ENCODE measurements at places on chromosomes 3 and 15.

DNA sequence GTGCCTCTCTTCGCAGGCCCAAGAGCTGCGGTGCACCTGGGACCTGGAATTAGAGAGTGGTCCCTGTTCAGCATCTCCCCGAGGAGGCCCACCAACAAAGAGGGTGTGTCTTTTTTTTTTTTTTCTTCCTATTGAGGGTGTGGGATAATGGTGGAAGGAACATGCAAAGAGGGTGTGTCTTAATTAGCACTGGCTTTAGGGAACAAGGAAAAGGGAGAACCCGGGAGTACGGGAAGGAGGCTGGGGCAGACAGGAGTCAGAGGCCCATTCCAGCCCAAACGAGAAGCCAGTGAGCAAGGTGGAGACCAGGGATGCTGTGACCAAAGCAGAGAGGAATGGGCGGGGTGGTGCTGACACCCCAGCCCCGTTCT is 429 bp upstream of the LOXL1 start:
- DNase-seq, result no peak

DNA sequence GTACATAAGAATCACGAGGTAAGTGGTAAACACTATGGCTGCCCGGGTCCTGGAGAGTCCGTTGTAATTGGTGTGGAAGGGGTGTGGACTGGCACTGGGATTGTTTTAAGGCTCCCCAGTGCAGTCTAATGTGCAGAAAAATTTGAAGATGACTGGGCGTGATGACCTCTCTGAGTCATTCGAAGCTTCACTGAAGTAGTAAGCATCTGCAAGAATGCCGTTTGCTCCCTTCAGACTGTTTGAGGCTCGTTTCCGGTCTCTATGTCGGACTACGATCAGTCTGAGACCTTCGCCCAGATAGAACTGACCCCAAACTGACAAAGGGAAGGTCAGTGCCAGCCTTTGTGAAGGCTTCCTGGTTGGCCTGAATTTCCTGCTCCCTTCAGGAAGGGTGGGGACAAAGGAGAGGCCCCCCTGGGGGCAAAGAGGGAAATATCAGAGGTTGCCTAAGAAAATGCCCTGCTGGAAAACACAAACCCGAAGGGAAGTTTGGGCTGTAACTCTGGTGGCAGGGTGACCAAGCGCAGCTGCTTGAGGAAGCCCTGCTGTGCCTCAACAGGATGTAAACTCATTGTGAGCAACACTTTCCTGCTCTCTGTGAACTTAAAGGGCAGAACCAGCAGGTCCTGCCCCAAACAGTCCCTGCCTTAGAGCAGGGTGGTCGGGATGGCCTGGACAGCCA is 34.6 kb downstream of the BTD start:
- no peak for DNase-seq

DNA sequence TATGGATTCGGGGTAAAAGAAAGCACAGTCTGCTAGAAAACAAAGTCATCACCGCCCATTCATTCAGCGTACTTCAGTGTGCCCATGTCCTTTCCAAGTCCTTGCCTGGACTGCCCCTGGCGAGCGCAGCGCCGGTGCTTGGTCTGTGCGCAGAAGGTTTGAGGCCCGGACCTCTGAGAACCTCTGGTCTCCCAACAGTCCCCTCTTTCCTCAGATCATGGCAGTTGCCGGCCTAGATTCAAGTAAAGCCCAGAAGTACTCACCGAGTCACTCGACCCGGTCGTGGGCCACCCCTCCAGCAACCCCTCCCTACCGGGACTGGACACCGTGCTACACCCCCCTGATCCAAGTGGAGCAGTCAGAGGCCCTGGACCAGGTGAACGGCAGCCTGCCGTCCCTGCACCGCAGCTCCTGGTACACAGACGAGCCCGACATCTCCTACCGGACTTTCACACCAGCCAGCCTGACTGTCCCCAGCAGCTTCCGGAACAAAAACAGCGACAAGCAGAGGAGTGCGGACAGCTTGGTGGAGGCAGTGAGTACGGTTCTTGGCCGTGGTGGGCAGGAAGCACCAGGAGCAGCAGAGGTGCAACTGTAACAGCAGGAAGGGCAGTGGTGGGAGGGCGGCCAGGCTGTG is 36.3 kb downstream of the CHDH start:
- DNase-seq, result no peak

- DNase-seq, result peak; percentile 30
These were observed 897 bp upstream of the TLE3 start for GRCh38 chr15:70098461-70099166.

- DNase-seq, result no peak
These were observed 1004.9 kb downstream of the FHIT start for GRCh38 chr3:60246361-60246760.

GRCh38 chr3:63450634-63451363 is 172.7 kb downstream of the SYNPR start:
- no peak for DNase-seq

DNA sequence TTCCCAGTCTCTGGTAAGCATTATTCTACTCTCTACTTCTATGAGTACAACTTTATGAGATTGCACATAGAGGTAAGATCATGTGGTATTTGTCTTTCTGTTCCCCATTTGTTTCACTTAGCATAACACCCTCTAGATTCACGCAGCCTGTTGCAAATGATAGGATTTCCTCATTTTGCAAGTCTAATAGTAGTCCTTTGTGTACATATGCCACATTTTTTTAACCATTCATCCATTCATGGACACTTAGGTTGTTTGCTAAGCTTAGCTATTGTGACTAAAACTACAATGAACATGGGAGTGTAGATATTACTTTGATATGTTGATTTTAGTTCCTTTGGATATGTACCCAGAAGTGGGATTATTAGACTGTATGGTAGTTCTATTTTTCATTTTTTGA is 717.9 kb upstream of the ALCAM start:
- no peak for DNase-seq

DNA sequence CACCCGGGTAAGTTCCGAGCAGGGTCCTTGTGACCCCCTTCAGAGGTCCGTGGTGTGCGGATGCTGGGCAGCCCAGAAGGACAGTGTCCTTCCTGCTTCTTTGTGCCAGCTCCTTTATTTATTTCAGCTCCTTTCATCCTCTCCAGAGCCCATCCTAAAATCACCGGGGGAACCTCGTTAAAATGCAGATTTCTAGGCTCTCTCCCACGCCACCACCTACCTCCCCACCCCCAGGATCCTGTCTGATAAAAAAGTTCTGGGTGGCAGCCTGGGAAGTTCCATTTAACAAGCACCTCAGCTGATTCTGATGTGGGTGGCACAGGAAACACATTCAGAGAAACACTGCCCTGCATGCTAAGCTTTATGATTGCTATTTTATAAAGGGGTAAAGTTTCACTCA is 12.5 kb upstream of the IGF1R start:
- DNase-seq, result no peak

DNA sequence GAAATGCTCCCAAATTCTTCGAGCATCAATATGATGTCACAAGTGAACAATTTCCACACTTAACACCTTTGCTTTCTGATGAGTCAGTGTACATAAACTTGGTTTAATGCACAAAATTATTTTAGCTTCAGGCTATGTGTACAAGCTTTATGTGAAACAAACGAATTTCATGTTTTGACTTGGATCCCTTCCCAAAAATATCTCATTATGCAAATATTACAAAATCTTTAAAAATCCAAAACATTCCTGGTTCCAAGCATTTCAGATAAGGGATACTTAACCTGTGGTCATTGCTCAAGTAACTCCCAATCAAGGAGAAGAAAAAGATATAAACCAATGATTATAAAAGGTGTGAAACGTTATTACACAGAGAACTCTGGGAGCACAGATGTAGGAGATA is 25.2 kb downstream of the RAB5A start:
- DNase-seq, result no peak

DNA sequence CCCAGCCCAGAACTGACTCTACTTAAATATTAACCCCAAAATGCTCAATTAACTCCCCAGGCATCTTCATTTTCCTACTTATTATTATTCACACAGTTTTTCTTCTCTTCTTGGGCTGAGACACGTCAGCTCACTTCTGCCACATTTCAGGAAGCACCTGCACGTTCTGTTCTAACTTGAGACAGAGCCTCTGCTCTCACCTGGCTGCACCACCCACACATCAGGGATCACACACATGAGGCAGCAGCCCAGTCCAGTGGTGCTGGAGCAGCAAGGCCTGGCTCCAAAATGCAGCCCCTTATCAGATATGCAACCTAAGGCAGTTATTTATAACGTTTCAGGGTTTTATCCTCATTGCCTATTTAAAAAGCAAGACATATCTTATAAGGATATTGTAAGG is 127.5 kb downstream of the OSBPL10 start:
- DNase-seq, result no peak

GRCh38 chr3:47577583-47578118 is 1.0 kb downstream of the CSPG5 start:
- DNase-seq, result no peak

DNA sequence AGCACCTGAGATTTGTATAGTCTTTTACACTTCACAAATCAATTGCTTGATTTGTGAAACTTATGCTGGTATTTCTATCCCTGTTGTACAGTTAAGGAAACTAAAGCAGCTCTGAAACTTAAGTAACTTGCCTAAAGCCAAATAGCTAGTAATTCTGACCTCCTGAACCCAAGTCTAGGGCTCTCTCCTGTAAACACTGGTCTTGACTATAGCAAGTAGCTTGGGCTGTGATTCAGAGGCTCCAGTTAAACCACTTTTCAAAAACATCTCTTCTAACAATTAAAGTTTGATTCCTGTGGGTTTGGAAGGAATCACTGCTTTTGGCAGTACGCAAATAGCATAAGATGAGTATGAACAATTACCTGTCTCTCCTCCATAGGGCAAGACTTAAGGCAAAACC is 18.5 kb upstream of the CMTM8 start:
- no peak for DNase-seq

DNA sequence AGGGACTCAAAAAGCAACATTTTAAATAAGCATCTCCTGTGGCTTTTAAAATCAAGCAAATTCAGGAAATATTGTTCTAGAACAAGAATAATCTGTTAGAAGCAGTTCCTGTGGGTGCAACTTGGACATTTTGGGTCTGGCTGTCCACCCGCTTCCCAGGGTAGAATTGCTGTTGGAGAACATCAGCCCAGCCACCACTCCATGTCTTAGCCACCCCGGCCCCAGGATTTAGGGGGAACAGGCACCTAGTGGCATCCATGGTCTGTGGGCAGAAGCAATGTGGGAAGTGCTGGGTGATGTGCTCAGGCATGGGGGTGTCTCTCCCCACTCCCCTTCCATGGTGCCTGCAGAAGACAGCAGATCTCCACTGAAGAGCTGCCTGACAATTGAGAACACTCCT is 162.6 kb downstream of the KLF13 start:
- DNase-seq, result no peak

DNA sequence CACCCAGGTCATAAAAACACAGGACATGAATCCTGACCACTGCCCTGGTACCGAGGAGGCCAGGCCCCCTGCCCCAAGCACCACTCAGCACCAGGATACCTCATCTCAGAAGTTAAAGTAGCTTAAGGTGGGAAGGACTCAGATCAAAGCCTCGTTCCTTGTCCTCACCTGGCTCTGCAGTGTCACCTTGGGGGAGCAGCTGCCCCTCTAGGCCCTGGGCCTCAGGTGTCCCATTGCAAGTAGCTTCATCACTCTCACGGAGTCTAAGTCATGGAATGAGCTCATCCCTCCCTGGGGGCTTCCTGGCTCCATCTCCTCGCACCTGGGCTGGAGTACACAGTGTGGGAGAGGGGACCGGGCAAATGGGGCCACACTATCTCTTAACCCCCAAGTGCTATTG is 148.0 kb downstream of the TPRA1 start:
- DNase-seq, result no peak

- no peak for DNase-seq
These were observed 76.4 kb downstream of the CHSY1 start for GRCh38 chr15:101175401-101175800.

- DNase-seq, result no peak
These were observed 26.5 kb downstream of the FGF12 start for GRCh38 chr3:192700885-192701284.

Measured in naive thymus-derived CD8-positive, alpha-beta T cell (primary cell).